Hypothalamus (tissue), 51 donors: ENCODE measurements at places on chromosomes 4 and X.

DNA sequence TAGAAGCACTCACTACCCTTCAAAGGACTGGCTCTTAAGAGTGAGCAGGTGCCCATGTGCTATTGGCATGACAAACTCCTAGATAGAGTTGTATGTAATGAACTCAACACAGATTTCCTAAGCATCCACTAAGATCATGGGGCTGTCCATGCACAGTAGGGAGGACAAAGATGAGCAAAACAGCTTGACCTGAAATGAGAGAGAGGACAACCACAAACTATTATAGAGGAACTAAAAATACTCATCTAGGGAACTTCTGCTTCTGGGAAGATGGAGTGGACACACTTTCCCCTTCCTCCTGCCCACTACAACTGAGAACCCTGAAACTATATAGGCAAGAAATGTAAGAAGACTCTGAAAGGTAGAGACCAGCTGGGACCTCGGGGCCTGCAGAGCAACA, 20.8 kb upstream of the TMEM128 start:
- no peak for DNase-seq

GRCh38 chr4:143726714-143727113, 26.2 kb upstream of the FREM3 start:
- no peak for DNase-seq

GRCh38 chr4:1305781-1306455, 16.2 kb downstream of the MAEA start:
- no peak for DNase-seq

DNA sequence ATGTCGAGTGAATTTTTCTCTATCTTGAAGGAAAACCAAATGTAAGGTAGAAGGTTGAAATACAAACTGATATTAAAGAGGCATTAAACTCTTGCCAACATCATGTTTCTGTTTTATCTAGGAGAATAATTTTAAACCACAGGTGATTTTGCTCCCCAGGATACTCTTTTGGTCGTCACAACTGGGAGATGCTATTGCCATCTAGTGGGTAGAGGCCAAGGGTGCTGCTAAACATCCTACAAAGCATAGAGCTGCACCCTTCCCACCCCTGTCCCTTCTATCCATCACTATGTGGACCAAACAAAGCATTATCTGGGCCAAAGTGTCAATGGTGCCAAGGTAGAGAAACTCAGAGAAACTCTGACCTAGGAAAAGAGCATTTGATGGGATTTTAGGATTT, 154.6 kb upstream of the MAGEB2 start:
- DNase-seq = peak; percentile 0

DNA sequence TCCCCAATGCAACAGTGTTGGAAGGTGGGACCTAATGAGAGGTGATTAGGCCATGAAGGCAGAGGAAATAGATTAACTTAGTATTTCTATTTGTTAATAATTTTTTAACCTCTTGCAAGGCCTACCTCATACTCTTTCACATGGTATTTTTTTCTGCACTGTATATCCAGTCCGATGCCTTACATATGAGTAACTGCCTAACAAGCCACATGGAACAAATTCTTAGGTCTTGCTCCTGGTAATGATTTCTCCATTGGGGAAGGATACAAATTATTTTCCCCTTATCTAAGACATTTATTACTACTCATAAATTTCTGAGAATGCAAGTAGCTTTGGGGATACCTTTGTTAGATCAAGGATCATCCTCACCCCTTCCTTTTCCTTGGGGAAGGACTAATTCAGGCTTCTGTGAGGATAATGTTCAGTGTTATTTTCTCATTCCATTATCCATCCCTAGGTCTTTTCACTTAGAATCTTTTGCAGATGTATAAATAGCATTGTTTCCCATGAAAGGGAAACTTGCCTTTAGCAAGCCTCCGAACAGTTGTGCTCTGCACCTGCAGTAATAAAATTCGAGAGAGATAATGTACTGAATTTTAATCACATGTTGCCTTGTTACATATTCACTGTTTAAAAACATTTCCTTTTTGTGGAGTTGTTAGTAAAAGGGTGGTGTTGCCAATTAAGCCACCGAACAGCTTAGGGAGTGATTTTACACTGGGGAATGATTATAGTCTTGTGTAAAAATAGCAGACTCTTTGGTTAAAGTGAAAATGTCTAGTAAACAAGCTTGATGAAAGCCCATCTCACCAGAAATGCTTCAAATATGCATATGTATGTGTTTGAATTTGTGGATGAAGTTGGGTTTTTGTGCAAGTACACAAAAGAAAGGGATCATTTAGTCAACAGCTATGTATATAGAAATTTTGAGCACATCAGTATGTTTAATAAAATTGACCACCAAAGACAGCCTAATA, 89.9 kb downstream of the CFAP299 start:
- no peak for DNase-seq

GRCh38 chr4:156734965-156735895, 236.4 kb downstream of the PDGFC start:
- DNase-seq = no peak

DNA sequence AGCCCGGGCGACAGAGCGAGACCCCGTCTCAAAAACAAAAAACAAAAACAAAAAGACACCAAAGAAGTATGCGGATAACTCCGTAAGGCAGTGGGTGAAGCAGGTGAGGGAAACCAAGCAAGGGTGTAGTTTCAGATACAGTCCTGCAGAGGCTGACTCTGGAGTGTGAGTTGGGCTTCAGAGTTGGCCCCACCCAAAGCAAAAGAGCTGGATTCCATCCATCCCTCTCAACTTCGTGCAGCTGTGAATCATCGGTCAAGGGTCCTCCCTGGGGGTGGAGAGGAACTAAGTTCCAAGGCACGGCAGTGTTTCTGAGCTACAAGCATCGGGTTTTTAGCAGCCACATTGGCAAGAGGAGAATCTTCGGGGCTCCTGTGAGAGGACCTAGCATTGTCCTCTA, 43.9 kb upstream of the FAM9A start:
- DNase-seq = no peak

DNA sequence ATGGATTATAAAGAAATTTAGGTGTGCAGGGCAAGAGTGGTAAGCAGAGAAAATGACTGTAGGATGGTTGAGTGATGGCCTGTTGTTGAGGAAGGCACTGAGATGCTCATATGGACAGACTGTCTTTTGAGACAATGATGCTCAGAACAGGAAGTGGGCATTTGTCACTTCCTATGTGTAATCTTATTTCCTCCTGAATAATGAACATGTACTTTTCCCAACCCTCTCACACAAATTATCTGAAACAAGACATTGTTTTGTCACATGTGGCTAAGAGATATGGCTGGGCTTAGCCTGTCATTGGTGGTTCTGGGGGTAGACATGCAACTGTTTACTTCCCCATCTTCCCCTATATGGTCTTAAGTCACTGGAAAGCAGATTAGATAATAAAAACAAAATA, 240.5 kb downstream of the CFAP47 start:
- DNase-seq = no peak

DNA sequence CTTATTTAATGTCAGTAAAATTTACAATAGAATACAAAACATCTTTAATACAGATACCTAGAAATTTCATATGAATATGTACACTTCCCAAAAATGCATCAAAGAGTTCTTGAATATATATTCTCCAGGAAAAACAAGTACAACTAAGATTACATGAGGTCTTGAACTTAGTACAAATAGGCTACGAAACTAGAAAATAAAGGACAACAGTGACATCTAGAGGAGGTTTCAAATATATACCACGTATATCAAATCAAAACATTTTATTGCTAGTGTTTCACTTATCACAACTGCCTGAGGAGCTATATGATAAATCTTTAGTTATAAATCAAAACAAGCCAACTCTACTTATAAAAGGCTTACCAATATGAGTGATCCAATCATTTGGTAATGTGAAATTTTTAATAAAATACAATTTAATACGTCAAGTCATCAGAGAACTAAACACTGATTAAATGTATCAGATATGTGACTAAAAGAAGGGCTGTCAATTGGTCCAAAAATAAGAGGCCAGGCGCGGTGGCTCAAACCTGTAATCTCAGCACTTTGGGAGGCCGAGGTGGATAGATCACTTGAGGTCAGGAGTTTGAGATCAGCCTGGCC, 36.6 kb downstream of the ANAPC10 start:
- no peak for DNase-seq

DNA sequence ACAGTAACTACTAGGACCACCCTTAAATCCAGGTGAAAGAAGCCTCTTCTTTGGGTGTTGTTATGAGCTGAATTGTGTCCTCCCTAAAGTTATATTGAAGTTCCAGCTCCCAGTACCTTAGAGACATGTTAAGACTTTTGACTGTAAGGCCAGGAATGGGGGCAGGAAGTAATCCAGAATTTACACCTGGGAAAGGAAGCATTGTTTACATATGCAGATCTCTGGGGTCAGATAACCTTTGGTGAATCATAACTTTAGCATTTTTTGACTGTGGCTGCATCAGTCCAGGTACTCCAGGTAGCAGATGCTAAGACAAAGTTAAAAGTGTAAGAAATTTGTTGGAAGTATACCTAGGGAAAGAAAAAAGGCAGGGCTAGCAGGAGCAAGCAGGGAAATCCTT, 104.9 kb upstream of the CENPE start:
- DNase-seq = no peak
